ENCODE measurements at places on chromosomes 12 and 14.

DNA sequence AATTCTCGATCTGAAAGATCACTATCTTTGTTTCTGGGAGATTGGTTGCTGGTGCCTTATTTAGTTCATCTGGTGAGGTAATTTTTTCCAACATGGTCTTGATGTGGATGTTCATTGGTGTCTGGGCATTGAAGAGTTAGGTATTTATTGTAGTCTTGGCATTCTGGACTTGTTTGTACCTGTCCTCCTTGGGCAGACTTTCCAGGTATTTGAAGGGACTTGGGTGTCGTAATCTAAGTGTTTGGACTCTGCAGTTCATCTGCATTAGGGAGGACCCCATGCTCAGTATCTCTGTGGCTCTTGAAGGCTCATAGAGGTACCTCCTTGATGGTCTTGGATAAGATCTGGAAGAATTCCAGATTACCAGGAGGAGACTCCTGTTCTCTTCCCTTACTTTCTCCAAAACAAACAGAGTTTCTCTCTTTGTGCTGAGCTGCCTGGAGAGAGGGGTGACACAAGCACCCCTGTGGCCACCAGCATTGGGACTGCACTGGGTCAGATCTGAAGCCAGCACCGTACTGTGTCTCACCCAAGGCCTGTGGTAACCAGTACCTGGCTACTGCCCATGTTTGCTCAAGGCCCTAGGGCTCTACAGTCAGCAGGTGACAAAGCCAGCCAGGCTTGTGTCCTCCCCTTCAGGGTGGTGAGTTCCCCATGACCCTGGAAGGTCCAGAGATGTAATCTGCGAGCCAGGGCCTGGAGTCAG is 5.3 kb downstream of the A2ML1 start:
- no peak for DNase-seq

DNA sequence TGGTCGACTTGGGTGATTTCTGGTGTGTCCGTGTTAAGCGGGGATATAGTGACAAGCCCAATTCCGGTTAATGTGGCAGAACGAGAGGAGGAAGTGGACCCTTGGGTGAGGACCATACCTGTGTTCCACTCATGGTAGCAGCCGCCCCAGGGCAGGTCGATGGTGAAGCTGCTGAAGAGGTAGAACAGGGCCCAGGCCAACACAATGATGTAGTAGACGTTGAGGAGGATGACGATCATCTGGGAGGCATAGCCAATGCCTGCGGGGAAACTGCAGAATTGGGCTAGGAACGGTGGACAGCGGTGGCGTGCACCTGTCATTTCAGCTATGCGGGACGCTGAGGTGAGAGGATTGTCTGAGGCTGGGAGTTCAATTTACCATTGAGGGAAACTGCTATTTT is 20.1 kb downstream of the SLC6A13 start:
- DNase-seq: no peak

DNA sequence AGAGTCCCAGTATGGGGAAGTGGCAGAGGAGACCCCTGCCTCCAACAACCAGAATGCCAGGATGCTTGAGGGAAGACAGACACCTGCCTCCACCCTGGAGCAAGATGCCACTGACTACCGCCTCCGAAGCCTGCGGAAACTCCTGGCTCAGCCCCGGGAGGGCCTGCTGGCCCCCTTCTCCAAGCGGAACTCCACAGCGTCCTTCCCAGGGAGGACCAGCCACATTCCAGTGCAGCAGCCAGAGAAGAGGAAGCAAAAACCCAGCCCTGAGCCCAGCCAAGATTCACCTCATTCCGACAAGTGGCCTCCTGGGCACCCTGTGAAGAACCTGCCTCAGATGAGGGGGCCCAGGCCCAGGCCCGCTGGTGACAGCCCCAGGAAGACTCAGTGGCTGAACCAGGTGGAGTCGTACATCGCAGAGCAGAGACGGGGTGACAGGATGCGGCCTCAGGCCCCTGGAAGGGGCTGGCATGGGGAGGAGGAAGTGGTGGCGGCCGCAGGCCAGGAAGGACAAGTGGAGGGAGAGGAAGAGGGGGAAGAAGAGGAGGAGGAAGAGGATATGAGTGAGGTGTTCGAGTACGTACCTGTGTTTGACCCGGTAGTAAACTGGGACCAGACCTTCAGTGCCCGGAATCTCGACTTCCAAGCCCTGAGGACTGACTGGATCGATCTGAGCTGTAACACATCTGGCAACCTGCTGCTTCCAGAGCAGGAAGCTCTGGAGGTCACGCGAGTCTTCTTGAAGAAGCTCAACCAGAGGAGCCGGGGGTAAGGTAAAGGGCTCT is 93.7 kb downstream of the B4GALNT3 start:
- DNase-seq: no peak

DNA sequence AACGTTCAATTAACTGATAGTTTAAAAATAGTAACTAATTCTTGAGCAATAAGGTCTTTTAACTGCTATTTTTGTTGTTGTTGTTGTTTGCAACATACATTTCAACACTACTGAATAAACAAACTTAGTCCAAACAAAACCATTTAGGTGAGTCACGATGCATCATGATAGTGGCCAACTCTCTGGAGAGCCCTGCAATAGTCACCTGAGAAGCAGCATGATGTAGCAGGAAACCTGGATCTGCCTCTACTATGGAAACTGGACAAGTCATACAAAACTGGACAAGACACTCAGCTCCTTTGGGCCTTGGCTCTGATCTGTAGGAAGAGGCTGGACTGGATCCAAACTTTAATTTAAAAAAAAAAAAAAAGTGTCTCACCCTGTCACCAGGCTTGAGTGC is 117.3 kb downstream of the MED13L start:
- DNase-seq: peak; percentile 47

DNA sequence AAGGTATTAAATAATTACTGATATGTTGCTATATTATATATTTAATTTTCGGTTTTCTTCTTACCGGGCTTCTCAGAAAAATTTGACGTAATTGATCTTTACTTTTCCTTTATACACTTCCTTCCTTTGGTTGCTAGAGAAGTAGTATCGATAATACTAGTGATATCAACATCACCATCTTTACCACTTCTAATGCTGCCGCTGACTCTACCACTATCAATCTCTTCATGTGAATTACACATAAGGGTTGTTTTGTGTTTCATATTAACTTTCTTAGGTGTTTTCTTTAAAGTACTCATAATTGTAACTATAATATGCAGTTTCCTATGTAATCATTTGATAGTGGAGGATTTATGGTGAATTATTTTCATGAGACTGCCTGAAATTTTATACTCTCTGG is 30.9 kb upstream of the KLRF1 start:
- no peak for DNase-seq

- DNase-seq: peak; percentile 53
These were observed 428 bp downstream of the RNF41 start for GRCh38 chr12:56221232-56221756.

GRCh38 chr14:23727566-23728335 is 91.6 kb downstream of the DHRS2 start:
- peak; percentile 66 for DNase-seq

DNA sequence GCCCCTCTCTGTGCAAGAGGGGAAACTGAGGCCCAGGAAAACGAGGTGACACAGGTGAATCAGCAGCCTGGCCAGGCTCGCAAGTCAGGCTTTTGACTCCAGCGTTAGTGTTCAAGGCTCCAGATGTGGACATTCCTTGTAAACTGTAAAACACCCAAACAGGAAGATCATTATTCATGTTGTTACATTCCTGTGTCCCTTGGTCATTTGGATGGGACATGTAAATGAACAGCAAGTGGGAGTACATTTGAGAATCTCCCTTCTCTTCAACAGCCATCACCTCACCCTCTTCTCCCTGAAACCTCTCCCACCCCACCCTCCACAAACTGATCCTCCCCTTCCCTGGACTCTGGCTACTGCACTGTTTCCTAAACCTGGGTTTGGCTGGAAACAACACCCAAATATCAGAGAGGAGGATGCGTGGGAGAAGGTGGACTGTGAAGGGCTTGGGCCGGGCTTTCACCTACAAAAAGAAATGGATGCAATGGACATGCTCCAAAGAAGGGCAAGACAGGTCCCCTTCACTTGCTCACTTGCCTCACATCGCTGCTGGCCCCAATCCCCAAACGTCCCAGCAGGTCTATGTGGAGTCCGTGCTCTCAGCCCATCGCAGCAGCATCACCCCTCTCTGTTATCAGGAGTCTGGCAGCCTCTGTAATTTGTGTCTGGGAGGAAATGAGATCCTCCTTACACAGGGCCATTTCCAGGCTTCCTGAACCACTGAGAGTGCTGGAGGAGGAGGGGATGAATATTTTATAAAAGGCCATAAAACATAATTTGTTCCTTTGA is 76.7 kb downstream of the GALNT8 start:
- no peak for DNase-seq

GRCh38 chr12:84201976-84202375 is 710.6 kb downstream of the SLC6A15 start:
- DNase-seq: no peak

- no peak for DNase-seq
These were observed 222.3 kb upstream of the NAV3 start for GRCh38 chr12:77608271-77608824.

DNA sequence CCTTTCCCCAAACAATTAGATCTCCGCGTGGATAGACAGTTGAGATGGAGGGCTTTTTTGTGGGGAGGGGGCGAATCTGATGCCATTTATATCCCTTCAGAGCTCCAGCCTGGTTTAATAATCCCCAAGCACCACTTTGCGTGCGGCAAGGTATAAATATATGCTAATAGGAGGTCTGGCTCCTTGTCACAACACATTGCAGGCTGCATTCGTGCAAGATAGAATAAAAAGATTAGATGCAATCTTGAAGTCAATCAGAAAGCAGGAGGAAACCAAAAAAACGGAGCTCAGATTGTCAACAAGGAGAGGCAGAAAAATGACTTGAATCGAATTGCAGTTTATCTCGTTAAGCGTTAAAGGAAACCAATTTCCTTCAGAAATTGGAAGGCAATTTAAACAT is 248.7 kb downstream of the SPTSSA start:
- no peak for DNase-seq

DNA sequence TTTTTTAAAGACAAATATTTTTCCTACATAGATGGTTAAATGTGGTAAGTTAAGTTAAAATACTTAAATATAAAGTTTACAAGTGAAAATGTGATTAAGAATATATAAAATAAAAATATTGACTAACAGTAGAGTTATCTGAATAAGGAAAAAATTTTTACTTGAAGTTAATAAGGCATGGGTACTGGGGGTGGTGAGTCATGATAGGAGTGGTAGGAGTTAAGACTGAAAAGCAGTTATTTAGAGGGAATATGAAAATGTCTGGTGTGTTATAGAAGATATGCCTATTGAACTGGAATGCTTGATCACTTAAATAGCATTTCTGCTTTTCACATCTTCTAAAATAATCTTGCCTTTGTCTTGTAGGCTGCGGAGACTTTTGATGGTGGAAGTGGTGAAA is 68.7 kb downstream of the CCDC91 start:
- DNase-seq: peak; percentile 32

DNA sequence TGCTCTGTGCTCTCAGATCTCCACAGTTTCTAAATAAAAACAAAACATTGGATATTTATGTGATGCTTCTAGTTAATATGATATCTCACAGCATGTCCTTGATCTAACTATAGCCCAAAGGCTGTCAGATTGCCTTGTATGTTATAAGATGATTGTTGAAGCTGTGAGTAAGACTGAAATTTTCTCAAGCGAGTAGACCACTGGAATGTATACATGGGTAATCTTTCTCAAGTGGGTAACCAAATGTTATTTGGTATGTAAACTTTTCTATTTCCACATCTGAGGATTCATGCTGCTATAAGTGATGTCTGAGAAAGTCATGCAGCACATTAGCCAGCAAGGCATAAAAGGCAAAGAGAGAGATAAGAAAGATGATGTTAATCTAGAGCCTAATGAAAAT is 886.7 kb downstream of the NRXN3 start:
- peak; percentile 45 for DNase-seq

DNA sequence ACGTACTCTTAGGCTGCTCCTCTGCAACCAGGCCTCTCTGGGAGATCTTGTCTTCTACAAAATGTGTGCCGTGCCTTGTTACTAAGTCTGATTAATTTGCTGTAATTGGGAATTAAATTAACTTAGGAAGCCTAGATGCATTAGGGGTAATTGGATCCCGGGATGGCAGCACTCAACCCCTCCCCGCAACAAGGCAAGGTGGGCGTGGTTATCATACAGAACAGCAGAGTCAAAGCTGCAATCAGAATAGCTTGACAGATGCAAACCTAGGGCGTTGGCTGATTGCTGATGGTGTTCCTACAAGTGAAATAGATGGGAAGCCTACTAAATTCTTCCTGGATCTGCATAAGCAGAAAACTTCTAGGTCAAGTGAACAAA is 34.5 kb upstream of the NFYB start:
- no peak for DNase-seq

DNA sequence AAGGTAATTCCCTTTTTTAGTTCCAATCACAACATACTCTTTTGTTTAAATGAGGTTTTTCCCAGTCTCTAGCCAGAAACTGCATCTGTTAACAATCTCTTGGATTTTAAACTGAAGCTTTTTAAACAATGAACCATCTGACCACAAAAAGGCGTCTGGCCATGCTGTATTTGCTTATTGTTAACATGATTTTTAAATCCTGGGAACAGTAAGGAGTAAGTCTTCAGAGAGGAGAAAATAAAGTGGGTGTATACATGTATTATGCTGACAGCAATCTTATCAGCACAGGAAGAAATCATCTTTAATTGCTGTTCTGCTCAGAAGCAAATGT is 106.2 kb downstream of the DAAM1 start:
- DNase-seq: no peak

GRCh38 chr12:28755027-28755426 is 394.1 kb upstream of the FAR2 start:
- DNase-seq: no peak

DNA sequence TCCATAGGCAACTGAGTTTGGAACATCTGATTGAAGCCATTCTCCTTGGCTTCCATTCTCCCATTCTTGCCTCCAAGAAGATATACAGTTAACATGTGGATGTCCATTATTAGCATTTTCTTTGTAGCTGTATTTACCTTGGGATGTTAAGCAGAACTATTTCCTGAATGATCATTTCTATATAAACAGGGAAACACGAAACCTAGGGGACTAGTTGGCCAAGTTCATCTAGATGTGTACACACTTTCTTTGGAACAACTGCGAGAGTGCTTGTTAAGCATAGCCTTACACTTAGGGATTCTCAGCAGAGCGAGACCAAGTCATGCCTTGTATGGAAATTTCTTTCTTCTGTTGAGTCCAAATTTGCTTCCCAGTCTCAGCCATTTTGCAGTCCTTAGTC is 42.1 kb downstream of the DRAM1 start:
- DNase-seq: no peak

DNA sequence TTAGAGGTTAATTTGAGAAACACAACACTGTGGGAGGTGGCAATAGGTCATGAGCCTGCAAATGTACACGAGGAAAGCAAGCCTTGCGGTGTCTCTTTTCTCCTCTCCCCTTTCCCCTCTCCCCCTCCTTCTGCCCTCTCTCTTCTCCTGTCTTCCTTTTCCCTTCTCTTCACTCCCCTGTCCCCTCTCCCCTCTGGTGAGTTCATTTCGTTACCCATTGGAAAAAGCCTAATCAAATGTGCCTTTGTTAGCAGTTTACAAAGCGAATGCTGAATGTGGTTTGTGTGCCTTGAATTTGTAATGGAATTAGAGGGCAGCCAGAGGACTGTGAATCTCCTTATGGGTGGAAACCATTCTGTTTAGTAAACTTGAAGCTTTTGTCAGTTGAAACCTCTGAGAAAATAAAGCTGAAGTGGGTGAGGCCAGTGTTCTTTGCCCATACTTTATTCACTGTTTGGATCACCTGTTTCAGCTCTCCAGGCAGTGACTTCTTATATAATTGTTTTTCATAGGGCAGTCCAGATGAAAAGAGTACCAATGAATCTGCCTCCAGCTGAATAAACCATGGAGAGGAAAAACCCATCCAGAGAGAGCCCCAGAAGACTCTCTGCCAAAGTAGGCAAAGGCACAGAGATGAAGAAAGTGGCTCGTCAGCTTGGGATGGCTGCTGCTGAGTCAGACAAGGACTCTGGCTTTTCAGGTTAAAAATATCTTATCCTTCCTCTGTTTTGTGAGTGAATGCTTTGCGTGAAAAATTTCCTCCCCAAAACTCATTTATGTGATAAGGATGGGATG is 7.3 kb downstream of the CIPC start:
- DNase-seq: no peak

Data from LHCN-M2 (cell line).